ENCODE measurements at places on chromosomes 4 and X.

DNA sequence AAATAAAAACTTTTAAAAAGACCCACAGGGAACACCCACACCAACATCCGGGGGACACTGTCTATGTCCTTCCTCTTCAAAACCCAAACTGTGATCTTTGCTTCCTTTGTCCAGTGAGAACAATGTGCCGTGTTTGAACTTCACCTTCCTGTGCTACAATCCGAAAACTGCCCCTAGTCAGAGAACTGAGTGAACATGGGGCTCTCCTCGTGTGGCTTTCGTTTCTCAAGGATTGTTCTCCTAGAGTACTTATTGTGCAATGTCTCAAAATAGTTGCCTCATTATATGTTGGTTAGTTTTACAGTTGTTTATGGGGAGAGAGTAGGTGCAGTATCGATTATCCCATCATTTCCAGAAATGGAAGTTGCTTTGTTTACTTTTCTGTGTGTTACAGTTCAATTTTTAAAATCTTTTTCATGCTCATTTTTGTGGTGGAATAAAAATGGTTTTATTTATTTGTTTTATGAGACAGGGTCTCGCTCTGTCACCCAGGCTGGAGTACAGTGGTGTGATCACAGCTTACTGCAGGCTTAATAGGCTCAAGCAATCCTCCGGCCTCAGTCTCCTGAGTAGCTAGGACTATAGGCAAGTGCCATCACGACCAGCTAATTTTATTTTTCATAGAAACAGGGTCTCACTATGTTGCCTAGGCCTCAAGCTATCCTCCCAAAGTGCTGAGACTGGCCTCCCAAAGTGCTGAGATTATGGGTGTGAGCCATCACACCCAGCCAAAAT, 29.9 kb downstream of the RBMX start:
- DNase-seq = peak; percentile 50

GRCh38 chr4:146450524-146450923, 71.2 kb downstream of the SLC10A7 start:
- peak; percentile 40 for DNase-seq

- no peak for DNase-seq
These were observed 9.5 kb downstream of the CTPS2 start for GRCh38 chrX:16702700-16703599.

DNA sequence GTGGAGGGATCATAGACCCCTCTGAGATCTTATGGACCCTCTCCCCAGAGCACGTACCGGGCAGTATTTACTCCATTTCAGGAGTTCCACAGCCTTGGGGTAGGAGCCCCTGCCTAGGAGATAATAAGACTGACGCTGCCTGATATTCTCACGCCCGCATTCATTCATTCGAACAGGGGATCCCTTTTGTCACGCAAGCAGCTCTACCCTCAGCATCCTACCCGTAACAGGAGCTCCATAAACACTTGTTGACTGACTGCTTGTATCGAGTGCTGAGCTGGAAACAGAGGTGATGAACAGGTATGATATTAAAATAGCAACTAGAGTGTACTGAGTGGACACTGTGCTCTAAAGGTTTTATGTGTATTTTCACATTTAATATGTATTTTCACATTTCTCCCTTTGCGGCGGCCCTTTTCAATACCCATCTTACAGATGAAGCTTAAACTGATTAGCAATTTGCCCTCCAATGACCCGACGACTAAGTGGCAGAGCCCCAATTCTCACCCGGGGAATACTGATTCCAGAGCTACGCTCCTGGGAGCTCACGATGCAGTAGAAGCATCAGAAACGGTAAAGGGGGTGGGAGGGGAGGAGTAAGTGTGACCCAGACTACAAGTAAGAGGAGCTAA, 888 bp downstream of the RAB28 start:
- DNase-seq = no peak

- DNase-seq = no peak
These were observed 83.8 kb upstream of the HHIP start for GRCh38 chr4:144562019-144562705.

- no peak for DNase-seq
These were observed 77.6 kb downstream of the CCKAR start for GRCh38 chr4:26412381-26413372.

DNA sequence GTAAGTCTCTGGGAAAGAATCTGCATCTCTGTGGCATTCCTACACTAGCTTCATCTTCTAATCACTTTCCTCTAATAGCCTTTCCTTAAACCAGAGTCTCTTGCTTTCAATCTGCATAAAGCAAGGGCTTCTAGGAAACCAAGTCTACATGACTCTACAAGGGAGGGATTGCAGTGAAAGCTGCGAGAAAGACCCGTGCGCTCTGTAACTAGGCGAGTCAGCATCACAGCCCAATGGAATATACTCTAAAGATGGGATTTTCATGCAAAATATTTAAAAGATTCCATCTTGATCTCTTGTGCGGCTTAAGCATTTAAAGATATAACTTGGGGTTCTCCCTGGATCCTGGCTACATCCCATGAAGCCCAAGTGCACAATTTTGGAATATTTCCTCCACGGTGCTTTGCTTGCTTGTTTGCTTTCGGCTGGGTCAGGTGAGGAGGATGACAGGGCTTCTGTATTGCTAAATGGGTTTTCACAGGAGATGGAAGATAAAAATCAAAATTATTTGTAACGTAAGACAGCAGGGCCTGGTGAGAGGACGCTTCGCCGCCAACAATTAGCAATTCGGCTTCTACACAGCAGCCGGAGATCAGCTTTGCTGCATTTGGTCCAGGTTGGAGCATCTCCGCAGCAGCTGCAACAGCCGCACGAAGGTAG, 687 bp upstream of the GRIA2 start:
- no peak for DNase-seq

GRCh38 chr4:150477869-150478268, 104.1 kb upstream of the MAB21L2 start:
- DNase-seq = no peak

GRCh38 chrX:101383679-101384205, 2.2 kb downstream of the BTK start:
- DNase-seq = no peak

GRCh38 chr4:153771046-153771445, 11.2 kb upstream of the RNF175 start:
- DNase-seq = peak; percentile 36

- no peak for DNase-seq
These were observed 142.6 kb downstream of the AASDH start for GRCh38 chr4:56244681-56245080.

- peak; percentile 42 for DNase-seq
These were observed 380.8 kb downstream of the SPRY1 start for GRCh38 chr4:123777373-123777772.

DNA sequence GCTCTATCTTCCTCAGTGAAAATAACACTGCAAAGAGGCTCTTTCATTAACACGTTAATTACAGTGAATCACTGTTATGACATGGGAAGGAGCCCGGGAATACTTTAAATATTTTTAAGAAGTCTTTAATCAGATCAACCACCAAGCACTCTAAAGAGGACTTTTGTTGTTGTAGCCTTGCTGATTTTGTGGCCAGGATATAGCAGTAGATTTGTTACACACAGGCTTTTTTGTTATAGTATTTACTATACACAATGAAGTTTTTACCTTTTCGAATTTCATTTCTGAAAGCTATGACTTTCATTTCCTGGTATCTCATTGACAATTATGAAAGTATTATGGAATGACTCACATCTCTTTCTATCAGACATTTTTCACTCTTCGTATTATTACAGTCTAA, 20.3 kb downstream of the FGF13 start:
- no peak for DNase-seq

DNA sequence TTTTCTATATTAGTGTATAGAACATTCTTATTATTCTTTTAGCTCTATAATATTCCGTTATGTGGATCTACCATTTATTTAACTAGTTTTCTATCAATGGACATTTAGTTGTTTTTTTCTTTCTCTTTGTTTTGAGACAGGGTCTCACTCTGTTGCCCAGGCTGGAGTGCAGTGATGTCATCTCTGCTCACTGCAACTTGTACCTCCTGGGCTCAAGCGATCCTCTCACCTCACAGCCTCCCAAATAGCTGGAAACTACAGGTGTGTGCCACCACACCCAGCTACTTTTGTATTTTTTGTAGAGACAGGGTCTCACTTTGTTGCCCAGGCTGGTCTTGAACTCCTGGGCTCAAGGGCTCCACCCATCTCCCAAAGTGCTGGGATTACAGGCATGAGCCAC, 10.8 kb downstream of the TMEM165 start:
- DNase-seq = no peak

DNA sequence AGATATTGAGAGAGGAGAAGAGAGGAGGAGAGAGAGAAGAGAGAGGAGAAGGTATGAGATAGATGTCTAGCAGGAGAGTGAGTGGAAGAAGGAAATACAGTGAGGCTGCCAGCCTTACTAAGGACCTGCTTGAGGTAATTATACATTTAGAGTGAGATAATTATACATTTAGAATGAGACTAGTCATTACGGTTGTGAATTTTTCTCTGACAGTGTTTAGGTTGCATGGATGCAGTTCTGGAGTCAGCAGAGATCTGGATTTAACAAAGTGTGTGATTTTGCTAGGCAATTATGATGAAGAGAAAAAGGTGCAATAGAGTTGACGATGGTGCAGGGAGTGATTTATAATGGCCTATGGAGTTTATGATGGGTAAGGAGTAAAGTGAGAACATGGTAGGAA, 187.1 kb upstream of the ARX start:
- no peak for DNase-seq

DNA sequence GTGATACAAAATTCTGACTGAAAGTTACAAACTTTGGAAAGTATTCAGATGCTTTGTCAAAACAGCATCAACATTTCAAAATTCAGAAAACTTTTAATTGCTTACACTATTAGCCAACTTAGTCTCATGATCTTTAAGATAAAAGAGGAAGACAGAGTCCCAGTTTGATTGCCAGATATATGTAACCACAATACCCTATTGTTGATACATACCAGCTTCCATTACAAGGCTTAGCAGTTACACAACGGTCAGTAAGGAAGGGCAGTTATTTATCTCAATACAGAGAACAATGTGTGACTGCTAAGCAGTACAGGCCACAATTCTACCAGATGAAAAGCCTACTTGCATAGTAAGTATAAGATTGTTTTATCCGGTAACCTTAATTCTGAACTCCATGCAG, 138.4 kb downstream of the SPANXN3 start:
- DNase-seq = no peak

GRCh38 chr4:5710961-5711478, at the start of gene EVC:
EVC (plus strand) TSS chr4:5711201; CDS start chr4:5711381, 180 bp downstream.
- DNase-seq = peak; percentile 83

DNA sequence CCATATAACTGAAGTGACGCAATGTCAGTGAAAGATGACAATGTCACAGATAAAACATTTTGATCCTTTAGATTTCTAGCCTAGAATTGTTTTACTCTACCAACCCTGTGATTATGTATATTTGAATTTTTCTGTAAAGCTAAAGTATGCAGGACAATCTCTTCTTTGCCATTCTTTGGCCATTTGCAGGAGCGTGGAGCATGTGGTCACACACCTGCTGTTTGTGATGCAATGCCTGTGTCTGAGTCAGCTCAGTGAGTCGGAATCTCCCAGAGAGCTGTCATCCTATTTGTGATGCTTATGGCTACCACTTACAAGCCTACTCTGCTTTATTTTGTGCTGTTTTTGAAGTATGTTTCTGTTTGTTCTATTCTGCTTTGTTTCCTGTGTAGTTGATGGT, 214.5 kb downstream of the NAF1 start:
- DNase-seq = peak; percentile 29

- DNase-seq = peak; percentile 65
These were observed 33.7 kb downstream of the DHX15 start for GRCh38 chr4:24550441-24551175.

DNA sequence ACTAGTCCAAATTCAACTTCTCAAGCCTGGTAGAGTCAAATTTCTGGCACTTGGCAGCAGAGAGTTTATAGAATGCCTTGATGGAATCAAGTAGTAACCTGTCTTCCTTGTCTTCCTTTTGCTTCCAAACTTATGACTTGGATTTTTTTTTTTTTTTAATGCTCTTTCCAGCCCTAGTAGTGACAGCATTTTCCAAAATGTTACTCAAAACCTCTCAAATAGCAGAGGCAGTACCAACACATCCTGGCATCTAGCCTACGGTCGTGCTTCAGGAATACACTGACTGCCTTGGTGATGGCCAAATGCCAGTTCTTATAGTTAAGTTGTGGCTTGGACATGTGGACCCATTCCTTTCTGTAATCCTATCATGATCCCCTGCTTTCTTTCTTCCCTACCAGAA, 46.0 kb downstream of the GALNT7 start:
- DNase-seq = peak; percentile 47

DNA sequence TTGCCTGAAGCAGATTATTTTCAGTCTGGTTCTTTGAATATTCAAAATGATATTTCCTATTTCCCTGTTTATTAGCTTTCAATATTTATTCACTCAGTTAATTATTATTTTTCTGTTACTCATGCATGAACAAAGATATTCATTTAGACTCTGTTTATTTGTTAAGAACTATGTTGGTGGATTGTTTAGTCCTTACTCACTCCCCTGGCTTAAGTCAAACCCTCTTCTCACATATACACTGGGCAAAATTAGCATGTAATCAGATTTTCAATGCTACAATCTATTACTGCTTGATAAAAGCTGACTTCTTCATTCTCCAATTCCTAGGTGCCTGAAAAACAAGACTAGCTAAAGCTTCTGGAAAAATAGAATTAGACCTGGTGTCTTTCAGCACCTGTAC, 335.8 kb downstream of the FAT4 start:
- DNase-seq = peak; percentile 27

DNA sequence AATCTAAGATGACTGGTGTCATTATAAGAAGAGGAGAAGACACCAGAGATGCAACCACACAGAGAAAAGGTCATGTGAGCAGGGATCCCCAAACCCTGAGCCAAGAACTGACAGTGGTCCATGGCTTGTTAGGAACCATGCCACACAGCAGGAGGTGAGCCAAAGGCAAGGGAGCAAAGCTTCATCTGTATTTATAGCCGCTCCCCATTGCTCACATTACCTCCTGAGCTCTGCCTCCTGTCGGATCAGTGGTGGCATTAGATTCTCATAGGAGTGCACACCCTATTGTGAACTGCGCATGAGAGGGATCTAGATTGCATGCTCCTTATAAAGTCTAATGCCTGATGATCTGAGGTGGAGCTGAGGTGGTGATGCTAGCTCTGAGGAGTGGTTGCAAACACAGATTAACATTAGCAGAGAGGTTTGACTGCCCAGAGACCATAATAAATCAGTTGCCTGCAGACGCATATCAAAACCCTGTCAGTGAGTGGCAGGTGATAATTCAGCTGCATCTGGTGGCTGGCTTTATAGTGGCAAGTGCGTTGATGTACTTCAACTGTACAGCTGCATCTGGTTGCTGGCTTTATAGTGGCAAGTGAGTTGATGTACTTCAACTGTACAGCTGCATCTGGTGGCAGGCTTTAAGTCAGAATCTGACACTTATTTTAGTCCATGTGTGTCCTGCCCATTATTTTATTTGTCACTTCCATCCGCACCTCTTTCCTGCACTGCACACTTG, 19.8 kb upstream of the CXCL2 start:
- no peak for DNase-seq

GRCh38 chr4:7333801-7334421, 100.8 kb downstream of the PSAPL1 start:
- no peak for DNase-seq

Data from iris pigment epithelial cell (primary cell).